ENCODE measurements at places on chromosomes 3 and 15.

DNA sequence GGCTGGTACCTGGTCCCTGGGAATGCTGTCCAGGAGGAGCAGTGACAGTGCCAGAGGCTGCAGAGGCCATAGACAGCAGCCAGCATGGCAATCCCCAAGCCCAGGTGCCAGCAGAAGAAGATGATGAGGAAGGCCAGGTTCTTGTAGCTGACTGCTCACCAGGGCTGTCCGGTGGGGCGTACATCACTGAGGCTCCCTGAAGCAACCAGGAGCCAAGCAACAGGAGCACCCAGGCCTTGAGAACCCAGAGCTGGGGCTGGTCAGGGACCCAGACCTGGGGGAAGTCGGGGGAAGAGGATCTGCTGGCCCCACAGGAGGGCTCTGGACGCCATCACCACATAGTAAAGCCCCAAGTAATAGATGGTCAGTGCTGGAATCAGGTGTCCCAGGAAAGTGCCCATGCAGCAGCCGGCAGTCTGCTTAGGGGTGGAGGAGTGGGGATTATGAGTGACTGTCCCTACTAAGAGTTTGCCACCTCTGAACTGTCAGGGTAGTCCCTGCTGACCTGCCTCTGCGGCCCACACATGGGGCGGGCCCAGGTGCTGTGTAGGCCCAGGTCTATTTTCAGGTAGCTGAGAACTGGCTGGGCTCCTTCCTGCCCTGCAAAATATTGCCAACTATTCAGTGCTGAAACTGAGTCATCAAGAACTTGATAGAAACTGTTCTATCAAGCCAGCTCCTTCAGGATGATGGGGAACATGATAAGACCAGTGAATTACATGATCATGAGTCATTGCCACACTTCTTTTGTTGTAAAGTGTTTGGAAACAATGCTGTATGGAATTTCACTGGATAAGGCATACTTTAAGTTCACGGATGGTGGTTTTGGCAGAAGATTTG lies 68.7 kb downstream of the CHRD start:
- no peak for DNase-seq

- no peak for DNase-seq
Measured at GRCh38 chr3:84836961-84837360, 121.8 kb upstream of the CADM2 start.

- DNase-seq = peak; percentile 74
Measured at GRCh38 chr3:12187448-12188327, 29.0 kb upstream of the TIMP4 start.

DNA sequence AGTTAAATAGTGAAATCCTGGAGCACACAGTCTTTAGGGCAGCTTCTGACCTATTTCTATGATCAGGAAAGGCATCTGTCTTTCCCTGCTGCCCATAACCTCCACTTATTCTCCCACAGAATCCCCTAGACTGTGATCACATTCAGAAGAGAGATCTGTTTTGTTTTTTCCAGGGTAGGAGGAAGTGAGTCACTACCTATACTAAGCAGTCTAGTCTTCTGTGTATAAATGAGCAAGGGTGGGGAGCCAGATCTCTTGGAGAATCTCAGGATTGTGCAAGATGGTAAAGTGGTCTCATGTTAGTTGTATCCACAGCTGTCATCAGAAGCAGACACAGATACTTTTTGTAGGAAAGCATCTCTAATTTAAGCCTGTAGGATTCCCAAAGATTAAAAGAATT lies 11.8 kb upstream of the FBXO22 start:
- DNase-seq = no peak

DNA sequence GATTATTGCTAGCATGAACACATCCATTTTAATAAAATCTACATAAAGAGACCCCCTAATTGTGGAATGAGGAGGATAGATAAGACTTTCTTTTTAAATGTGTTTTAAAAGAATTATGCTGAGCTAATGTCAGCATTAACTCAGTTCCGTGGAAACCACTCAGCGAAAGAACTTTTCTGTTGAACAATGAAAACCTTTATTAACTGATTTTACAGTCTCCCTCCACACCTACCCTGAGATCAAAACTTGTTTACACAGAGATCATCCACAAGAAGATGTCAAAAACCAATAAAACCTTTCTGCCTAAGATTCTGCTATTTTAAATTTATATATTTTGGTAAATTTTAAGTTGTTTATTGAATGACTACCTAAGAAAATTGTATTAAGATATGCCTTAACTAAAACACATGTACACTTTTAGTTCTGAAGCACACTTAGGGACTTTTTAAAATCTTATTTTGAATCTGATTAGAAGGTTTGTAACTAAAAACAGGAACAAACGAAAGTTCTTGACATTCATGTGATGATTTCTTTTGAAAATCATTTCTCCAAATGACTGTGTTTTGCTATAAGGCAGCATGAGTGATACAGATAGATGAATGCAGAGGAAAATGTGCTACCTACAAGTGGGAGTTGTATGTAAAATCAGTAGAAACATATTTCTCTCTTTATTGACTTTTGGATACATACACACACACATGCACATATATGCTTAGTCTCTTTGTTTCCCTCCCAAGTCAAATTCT lies 369.0 kb downstream of the UNC13C start:
- DNase-seq = peak; percentile 30

DNA sequence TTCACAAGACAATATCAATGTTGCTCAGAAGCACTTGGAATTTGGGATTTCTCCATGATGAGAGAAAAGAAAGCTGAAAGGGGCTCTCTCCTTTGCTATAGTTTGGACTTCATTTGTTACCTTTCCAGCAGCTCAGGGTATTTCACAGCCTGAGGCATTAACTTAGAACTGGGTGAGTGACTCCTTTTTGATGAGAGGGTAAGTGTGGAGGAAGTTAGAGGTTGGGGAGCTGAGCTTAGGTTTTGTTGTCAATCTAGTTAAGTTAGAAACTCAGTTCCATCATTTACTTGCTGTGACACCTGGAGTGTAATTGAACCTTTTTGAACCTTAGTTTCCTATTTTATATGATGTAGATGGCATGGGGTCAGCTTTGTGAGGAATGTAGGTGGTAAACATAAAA lies 359.1 kb downstream of the PDCD6IP start:
- no peak for DNase-seq

DNA sequence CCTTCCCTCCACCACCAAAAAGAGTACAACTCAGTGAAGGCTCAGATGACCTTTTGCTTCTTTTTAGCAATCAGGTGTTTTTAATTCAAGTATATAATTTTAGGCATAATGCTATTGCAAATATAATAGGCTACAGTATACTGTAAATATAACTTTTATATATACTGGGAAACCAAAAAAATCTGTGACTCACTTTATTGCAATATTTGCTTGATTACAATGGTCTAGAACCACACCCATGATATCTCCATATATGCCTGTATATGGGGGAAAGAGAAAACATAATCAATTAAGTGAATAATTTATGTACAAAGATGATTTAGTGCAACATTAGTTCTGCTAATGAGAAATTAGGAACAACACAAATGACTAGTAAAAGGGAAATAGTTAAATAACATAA lies 134.3 kb downstream of the TLE3 start:
- DNase-seq = no peak

DNA sequence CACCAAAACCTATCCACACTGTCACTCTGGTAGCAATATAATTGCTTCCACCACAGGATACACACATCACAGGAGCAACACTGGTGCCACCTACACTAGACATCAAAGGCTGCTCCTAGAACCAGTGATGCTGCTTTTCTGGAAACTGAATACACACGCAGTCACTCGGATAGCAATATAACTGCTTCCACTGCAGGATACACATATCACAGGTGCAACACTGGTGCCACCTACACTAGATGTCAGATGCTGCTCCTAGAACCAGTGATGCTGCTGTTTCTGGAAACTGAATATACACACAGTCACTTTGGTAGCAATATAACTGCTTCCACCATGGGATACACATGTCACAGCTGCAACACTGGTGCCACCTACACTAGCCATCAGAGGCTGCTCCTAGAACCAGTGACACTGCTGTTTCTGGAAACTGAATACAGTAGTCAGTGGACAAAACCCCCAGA lies 6.9 kb upstream of the TNFSF10 start:
- no peak for DNase-seq

- DNase-seq = no peak
Measured at GRCh38 chr3:148931574-148931973, 59.8 kb upstream of the GYG1 start.

DNA sequence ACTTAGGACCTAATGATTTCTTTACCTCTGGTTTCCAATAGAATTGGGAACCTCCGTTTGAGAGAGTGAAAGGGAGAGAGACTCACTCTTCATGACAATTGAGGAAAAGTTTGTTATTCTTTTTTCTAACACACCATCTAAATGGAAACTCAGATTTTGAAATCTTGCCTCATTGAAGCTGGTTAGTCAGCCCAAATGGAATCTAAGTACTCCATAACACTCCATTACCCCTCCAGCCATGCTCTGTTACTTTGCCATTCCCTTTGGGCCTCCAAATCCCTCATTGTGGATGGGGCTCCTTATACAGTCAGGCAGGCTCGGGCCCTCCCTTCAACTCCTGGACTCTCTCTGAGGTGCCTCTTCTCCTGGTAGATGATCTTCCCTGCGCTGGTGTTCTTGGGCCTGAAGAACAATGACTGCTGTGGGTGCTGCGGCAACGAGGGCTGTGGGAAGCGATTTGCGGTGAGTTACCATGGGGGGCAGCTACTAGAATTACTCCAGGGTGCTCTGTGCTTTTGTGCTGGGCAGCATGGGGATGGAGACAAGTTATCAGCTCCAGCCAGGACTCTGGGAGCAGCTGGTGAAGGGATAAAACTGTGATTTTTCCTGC lies 1.1 kb downstream of the TM4SF4 start:
- no peak for DNase-seq

DNA sequence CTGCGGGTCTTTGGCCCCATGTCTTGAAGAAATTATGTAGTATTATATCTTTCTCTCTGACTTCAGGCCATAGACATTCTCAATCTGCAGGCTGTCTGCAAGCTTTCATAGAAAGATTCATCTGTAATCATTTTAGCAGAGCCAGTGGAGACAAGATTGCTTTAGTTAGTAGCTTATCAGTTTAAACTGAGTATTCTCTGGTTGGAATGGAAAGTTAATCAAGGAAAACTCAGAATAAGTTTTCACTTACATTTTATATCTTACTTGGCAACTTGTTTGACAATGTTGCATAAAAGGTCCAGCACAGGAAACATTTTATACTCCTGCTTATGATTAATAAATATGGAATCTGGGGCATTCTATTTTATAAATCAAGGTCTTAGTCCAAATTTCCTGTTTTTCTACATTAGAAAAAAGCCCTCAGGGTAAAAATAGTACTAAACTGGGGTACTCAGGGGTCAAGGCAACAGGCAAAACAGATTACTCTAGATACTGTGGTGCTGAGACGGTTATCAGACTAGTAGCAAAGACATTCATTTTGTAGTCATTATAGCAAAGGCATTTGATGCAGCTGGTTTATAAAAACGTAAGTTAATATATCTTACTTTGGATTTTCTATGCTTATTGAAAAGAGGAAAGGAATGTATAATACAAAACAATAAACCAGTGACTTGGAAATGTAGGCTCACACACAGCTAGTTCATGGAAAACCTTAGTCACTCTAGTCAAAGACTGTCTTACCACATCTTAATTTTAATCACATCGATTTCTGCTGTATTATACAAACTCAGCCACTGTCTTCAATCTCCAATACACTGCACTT lies 45.2 kb upstream of the FILIP1L start:
- DNase-seq = no peak

DNA sequence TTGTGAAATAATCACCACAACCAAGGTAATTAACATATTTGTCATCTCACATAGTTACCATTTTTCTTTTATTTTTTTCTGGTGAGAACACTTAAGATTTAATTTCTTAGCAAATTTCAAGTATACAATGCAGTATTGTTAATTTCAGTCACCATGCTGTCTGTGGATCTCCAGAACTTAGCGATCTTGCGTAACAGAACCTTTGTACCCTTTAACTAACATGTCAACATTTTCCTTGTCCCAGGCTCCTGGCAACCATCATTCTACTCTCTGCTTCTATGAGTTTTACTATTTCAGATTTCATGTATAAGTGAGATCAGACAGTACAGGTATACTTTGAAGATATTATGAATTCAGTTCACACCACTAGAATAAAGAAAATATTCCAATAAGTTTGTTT lies 154.4 kb downstream of the KCNAB1 start:
- no peak for DNase-seq

Measured in GM06990 (cell line).